Kasumi-1 (cell line): ENCODE measurements at places on chromosomes 16 and 17.

DNA sequence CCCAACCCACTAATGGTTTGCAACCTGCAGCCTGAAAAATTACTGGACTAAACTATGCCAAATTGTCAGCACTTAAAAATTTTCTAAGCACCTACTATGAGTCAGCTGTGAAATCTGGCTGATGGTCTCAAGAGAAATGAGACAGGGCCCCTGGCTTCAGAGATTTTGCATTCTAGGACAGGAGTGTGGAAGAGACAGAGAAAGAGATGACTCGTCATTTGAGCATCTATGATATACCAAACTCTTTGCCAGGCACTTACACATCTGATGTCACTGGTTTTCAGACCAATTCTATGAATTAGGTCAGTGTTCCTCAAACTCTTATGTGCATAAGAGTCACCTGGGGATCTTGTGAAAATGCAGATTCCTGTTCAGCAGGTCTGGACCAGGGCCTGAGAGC, 44.4 kb downstream of the CLEC19A start:
- DNase-seq, result no peak

- no peak for DNase-seq
Measured at GRCh38 chr17:81891303-81891552, 158 bp downstream of the ALYREF start.

DNA sequence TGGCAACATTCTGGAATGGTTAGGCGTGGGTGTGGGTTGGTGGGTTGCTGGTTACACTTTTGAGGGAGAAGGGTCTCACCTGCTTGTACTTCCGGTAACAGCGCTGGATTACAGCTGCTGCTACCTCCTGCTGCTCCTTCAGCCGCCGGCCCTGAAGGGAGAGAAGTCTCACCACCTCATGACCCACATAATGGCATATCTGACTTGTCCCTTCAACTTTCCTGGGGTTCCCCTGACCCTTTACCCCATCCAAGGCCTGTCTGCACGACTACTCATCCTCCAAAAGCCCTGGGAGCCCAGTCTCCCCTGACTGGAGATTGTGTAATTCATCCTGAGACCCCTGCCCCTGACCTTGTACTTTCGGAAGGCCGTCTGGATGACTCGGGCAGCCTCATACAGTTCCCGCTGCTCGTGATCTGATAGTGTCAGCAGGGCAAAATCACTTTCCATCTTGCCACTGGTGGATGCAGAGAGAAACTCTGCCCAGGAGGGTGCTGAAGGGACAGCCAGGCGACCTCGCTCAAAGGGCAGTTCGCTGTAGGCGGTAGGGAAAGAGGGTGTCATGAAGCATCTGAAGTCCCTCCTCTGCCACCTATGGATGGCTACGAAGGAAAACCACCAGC, 2.0 kb upstream of the SPAG7 start:
- no peak for DNase-seq

DNA sequence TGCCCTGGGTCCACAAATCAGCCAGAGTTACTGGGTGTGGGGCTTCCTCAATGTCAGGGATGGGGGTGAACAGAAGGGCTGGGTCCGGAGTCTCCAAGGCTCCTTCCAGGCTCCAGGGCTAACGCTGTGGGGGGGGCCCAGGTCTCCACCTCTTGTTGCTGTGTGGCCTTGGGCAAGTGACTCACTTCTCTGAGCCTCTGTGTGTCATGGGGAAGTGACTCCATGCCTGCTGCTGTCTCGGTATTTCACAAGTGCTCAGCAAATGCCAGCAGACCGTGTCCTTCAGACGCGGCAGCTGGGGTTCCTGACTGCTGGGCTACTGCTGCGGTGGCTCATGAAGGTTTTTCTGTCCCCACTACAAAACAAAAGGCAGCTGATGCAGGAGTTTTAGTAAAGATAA, 26.6 kb downstream of the JPH3 start:
- DNase-seq, result peak; percentile 41

DNA sequence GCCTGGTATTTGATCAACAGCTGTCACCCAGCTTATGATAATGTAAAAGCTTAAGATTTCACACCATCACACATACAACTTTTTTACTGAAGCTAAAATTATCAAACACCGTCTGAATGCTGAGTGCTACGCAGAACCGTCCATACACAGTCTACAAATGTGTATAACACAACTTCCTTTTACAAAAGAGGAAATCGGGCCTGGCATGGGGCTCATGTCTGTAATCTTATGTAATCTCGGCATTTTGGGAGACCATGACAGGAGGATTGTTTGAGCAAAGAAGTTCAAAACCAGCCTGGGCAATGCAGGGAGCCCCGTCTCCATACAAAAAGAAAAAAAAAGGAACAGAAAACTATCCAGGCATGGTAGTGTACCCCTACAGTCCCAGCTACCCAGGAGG, 19.6 kb upstream of the QRICH2 start:
- DNase-seq, result peak; percentile 93

DNA sequence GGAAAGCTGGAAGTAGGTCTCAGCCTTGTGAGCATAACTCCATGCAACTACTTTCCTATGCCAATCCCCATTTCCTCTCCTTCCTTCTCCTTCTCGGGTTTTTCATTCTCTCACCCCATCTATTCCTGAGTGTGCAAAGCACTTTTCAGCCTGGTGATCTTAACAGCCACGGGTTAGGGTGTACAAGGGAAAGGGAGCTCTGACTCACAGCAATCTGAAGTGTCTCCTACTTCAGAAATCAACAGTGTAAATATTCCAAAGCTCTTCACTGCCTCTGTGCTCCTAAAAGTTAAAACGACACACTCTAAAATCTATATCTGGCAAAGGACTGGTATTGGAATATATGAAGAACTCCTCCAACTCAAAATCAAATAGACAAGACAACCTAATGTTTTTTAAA, 268.0 kb upstream of the IRX3 start:
- no peak for DNase-seq

DNA sequence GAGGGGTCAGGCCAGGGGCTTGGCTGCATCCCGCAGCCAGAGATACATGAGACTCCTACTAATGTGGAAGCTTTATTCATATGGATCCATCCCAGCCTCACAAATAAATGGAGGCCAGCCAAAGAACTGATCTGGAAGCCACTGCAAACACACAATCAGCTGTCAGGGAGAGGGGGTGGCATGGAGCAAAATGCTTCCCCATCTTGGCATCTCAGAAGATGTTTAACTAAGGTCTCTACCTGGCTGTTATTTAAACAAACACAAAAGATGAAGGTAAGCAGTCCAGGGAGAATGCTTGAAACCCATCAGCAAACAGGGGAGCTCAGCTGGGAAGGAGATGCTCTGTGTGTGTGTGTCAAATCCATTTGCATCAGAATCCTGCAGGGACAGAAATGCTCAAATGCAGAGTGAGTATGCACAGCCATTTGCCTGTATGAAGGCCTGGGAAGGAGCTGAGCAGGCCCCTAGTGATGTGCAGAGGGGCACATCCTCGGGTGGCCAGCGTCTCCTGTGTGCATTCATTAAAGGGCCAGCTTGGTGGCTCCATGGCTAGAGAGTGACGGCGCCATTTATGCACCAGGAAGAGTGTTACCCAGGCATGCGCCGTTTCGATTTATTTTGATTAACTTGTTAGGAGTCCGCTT, 34.2 kb upstream of the IRX3 start:
- no peak for DNase-seq

- no peak for DNase-seq
Measured at GRCh38 chr16:35711958-35712357, 2252.5 kb downstream of the TP53TG3F start.

DNA sequence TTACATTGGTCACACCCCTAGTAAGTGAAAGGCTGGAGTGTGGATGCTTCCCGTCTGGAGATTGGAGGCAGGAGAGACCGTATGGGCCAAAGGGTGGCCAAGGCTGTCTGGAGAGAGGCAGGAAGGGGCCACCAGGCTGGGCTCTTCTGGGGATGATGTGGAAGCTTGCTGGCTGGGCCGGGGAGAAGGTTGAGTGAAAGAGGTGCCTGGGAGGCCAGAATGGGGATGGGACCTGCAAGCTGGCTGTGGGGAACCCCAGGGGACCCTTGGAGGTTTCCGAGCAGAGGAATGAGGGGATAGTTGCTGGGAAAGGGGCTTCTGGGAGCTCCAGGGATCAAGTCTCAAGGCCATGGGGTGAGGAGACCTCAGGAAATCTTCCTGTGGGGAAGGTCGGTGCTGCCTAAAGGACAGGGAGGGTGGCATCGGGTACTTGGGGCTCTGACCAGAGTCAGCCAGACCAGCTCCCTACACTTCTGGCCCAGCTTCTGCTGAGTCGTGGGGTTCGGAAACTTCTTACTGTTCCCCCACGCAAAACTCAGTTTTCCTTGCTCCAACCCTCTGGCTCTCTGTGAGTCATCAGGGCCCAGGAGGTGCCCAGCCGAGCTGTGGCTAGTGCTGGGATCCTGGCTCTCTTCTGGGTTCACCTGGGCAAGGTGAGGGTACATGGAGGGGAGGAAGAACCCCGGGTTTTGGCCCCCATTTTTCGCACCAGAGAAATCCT, 3.1 kb downstream of the MRC2 start:
- DNase-seq, result no peak

DNA sequence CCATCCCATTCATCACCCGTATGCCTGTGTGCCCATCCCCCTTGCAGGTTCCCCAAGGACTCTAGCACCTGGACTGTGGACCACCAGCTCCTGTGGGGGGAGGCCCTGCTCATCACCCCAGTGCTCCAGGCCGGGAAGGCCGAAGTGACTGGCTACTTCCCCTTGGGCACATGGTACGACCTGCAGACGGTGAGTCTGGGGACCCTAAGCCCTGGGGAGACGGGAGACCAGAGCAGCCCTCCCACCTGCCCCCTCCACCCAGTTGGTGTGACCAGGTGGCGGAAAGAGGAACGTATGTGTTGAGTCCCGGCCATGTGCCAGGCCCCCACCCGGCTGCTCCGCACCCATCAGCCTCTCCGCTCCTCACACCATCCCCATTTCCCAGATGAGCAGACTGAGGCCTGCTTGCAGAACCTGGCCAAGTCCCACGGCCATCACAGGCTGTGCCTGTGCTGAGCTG, 15.6 kb downstream of the GAA start:
- no peak for DNase-seq

DNA sequence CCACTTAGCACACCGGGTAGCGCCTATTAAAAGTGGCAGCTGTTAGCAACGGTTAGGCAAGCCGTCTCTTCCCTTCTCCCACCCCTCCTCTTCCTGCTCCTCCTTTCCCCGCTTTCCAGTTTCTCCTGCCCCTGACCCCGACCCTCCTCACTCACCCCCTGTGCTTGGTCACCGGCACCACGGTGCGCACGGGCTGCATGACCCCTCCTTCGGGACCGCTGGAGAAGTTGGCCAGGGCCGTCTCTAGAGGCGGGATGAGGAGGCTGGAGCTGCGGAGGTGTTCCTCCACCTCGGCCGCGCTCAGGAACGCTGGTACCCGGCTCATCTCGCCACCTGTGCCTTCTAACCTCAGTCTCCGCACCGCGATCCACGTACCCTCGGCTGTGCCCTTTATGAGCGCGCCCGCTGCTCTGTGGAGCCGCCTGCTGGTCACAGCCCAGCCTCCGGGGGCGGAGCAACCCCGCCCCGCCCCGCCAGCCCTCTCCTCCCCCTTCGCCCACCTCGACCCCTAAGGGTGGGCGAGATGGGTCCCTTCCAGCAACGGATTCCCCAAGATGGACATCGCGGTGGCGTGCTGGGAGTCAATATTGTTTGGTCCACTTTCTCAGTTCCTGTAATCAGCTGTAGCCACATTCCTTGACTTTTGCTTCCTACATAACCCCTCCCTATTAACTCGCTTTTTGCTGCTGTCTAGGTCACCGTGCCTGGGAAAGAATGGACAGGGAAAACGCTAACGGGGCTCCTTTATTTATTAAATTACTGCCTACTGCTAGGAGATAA, at the start of gene CRYM:
Gene CRYM (minus strand): TSS at position 364 of the 780 bp plus-strand sequence. CDS start 39 bp downstream, at position 325.
- peak; percentile 1 for DNase-seq

DNA sequence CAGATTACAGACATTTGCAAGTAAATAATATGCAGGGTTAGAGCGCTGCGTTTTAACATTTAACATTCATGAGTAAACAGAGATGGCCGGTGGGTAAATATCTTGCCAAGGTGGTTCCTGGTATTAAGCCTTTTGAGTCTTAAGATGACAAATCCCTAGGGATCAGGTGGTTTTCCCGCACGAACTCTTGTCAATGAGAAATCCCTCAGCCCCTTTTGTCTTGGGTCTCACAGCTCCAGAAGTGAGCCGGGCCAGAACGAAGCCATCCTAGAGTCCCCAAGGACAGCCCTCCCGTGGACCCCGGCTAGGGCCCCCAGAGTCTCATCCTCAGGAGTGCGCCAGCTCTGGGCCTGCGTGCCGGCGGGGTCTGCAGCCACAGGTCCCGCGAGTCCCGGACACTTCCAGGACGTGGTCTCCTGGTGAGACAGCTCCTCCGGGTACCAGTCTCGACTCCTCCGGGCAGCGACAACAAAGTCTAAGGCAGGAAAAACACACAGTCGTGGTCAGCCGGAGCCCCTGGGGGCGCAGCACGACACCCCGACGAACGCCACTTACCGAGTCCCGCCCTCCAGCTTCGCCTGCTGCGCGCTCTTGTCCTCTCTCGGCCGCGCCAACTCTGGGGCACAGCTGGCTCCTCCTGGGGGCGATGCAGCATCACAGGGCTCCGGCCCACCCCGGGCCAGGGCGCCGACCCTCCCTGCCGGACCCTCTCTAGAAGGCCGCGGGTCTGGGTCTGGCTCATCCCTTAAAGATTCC, 13.3 kb downstream of the MIS12 start:
- DNase-seq, result no peak

DNA sequence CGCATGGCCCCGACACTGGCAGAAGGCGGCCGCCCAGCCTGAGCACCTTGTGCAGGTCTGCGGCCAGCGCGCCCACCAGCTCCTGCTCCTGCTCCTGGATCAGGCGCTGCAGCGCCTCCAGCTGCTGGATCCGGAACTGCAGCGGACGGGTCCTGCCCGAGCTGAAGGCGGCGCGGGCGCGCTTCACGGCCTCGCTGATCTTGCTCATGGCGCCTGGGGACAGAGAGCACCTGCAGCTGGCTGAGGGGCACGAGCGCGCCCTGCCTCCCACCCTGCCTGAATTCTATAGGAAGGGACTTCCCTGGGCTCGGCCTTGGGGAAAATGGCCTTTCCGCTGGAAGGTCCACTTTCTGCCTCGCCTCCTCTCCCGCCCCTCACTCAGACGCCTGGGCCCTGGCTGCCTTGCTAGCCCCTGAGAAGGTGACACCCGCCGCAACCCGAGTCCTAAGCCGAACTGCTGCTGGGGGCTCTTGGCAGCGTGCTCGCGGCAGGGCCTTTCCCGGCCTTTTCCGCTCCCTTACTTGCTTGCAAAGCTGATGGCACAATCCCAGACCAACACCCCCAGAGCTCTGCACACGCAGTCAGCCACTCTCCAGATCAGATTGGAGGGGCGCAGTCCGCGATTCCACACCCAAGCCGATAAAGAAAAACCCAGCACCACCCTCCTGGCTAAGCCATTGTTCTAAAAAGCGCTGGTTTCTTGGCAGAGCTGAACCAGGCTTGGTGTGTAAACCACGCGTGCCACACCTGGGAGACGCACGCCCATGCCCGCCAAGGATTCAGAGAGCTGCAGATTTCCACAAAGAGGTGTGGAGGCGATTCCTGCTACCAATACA, 3.0 kb downstream of the ALDH3A1 start:
- peak; percentile 22 for DNase-seq
